Thoracic aorta (tissue), 2 donors: ENCODE measurements at places on chromosomes 1 and 21. TPM values are rescaled to one million over a fixed set of nuclear protein-coding genes. Genes with fewer than 3 reads are reported as not detected.

DNA sequence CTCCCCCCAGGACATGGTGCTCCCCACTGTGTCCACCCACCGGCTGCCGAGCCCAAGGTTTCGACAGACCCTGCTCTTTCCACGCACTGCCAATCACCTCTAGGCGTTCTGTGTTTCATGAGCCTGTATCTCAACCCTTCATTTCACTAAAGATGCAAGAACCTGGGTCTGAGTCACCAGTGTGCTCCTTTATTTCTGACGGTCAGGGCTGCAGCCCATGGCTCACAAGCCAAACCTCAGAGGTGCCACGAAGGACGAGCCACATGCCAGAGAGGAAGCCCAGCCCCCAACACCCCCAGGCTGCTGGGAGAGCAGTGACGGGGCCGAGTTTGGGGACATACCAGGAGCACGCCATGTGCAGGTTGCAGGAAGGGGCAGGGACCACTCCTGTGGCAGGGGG, 79.2 kb upstream of the ARHGEF16 start:
- no peak for DNase-seq

DNA sequence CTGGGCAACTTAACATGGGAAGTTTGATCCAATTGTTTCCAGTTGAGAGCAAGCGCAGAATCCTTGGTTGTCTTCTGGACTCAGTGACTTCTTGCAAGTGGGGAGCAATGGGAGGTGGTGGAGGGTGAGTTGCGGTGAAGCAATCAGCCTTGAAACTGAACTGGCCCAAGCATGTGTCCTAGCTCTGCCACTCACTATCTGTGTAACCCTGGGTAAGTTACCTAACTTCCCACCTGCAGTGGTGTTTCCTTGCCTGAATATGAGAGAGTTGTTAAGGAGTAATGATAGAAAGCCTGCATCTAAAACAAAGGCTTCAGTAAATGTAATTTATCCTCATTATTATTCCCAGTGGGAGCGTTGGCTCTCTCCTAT, 132.5 kb upstream of the NFIA start:
- no peak for DNase-seq

- DNase-seq = no peak
Observed at GRCh38 chr1:65694126-65694525, 98.6 kb upstream of the PDE4B start.

DNA sequence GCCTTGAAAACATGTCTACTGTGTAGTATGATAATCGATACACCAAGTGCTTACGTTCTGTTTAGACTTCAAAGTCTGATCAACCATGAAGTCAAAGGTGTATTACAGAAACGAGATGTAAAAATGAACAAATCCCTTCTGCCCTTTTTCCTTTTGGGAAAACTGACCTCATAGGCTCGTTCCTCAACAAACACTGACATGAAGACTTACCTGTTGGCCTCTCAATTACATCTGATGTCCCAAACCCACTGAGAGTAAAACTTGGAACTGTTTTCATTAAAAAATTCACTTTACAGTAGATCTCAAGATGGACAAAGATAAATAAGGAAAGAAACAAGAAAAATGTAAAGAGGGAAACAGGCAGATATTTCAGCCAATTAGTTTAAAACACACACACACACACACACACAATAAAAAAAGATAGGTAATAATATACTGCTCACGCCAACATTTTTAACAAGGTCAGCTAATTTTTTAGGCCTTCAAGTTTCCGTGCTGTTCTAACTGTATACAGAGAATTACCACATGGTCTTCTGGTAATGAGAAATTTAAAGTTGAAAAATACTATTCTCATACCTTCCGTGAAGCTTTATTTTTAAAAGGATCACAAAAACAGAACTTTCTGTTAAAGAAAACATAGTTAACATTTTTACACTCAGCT, 2.1 kb downstream of the HMGN1 start:
- DNase-seq = no peak

- no peak for DNase-seq
Observed at GRCh38 chr1:110535985-110536384, 17.0 kb upstream of the KCNA10 start.

PEX10 gene
- 12.1 TPM for total RNA-seq

WDR3 gene
- total RNA-seq = 22.8 TPM
